Right kidney (tissue), 9 donors: ENCODE measurements at places on chromosomes 1 and 21.

- no peak for DNase-seq
Measured at GRCh38 chr1:195769461-195769860, 838.8 kb downstream of the KCNT2 start.

DNA sequence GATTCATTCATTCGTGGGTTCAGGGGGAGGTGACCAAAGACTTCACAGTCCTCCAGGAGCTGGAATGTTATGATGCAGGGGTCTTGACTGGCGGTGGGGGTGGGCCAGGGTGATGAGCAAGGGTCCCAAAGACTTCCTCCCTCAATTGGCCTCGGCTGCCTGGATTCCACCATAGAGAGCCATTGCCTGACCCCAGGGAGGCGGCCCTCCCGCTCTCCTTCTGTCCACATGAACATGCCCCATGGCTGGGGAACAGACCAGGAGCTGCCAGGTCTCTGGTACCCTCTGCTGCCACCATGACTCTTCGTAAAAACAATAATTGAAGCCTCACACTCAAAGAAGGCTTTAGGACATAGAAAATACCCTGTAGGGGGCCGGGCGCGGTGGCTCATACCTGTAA lies 102.5 kb upstream of the CASZ1 start:
- no peak for DNase-seq

GRCh38 chr1:240294566-240294965 lies 202.9 kb downstream of the FMN2 start:
- no peak for DNase-seq

DNA sequence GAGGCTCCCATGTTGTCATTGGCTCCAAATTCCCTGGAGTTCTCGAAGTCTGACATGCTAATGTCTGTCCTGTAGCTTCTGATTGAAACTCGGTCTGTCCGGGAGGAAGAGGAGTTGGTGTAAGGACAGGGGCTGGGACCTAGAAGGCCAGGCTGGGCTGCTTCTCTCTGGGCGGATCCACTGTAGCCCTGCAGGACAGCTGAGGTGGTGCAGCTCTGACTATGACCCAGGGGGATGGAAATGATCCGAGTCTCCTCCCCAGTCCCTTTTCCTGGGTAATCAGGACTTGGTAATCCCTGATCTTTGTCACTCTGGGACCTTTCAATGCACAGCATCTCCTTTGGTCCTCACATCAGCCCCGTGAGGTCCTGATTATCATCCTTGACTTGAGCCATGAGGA lies 10.0 kb upstream of the FCMR start:
- DNase-seq: no peak

DNA sequence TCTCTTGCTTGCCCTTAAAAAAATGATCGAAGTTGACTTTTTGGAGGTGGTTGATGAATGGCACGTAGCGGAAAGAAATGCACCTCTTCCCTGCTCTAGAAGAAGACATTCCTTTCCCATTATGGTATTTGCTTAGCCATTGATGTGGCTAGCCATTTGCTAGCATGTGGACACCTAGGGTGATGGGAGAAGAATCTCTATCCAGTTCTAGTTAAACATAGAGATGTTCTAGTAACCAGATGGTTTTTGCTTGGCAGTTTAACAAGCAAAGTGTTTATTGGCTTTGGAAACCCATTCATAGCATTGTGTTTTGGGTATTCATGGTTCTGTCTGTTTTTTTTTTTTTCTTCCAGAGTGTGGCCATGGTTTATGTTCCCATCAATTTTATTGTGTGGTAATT lies 78.9 kb downstream of the KCNJ6 start:
- DNase-seq: no peak

GRCh38 chr1:164644268-164644667 lies 85.3 kb downstream of the PBX1 start:
- no peak for DNase-seq

DNA sequence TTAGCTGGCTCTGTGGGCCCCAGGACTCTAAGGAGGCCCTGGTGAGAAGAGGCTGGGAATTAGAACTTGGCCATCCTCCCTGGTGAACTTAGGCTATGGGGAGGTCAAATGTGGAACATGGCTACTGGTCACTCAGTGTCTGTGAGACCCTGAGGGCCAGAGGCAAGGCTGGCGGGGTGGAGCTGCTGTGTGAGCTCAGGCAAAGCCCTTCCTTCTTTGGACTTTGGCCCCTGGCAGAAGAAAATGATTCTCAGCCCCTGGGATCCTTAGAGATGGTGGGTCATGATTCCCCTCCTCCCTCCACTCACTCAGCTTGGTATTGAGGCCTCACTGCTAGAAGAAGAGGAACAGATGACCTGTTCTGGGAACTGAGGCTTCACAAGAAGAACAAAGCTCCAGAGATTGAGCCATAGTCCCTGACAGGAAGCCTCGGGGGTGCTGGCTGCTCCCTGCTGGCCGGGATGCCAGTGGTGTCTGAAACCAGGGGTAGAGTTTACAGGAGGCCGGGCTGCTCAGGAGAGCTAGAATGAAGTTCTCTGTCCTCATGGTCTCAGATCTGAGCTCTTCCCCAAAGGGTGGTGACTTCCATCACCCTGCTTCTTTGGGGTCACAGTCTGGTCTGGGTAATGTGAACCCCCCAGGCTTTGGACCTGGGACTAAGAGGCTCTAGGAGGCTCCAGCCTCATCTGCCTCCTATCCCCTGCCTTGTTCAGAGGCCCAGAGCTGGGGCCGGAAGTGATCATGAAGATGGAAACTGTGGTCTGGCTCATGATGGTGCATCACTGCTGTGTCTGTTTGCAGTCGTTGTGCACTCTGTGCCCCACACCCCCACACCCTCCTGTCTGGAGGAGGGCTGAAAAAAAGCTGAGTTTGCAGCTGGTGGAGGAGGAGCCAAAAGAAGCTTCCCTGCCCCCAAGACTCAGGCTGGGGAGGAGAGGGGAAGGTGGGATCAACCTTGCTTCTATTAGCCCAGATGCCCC lies 905 bp downstream of the BTBD19 start:
- DNase-seq: peak; percentile 49

DNA sequence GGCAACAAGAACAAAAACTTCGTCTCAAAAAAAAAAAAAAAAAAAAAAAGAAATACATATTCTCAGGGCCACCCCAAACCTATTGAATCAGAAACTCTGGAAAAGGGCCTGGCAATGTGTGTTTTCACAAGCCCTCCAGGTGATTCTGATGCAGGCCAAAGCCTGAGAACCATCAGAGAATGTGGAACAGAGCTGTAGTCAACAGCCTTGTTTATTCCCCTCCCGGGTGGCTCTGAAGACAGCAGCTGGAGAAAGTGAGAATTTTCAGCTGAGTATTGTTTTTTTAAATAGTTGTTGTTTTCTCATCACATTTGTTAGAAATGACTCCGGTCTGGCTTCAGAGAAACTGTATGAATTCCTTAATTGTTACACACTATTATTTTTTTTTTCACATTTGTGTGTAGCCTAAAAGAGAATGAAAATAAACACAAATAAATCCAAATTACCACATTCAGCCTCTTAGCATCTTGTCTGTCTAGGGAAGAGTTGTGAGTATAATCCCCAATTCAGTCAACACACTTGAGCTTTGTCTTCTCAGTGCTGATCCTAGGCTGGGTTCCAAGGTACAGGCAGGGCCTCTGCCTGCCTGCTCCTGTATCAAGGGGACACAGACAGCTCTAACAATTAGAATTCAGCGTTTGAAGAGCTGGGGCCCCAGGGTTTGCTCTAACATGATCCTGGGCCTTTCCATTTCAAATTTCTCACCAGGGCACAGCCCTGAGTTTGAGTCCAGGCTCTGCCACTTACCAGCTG lies 6.6 kb upstream of the AZIN2 start:
- DNase-seq: no peak

GRCh38 chr1:53066488-53066887 lies 4.5 kb downstream of the PODN start:
- no peak for DNase-seq

GRCh38 chr1:199132006-199132405 lies 493.2 kb downstream of the PTPRC start:
- DNase-seq: no peak

- no peak for DNase-seq
Measured at GRCh38 chr1:107840725-107841124, 124.3 kb downstream of the VAV3 start.

DNA sequence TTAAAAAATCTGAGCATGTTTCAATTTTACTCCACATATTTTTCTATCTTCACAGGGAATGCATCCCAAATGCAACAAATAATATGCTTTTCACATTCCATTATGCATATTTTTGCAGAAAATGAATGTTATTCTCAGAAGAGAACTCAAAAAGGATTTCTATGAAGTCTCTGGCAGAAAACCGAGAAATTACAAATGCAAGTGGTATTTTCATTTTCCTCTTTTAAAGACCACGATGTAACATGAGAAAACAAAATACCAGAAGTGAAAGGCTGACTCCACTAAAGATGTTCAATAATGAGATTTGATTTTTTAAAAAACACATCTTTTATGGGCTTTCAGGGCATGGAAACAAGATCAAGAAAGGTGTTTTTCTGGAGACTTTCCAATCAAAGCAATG lies 5.0 kb upstream of the PDC start:
- DNase-seq: no peak

- DNase-seq: peak; percentile 26
Measured at GRCh38 chr1:110783292-110783918, 89.5 kb upstream of the CD53 start.

DNA sequence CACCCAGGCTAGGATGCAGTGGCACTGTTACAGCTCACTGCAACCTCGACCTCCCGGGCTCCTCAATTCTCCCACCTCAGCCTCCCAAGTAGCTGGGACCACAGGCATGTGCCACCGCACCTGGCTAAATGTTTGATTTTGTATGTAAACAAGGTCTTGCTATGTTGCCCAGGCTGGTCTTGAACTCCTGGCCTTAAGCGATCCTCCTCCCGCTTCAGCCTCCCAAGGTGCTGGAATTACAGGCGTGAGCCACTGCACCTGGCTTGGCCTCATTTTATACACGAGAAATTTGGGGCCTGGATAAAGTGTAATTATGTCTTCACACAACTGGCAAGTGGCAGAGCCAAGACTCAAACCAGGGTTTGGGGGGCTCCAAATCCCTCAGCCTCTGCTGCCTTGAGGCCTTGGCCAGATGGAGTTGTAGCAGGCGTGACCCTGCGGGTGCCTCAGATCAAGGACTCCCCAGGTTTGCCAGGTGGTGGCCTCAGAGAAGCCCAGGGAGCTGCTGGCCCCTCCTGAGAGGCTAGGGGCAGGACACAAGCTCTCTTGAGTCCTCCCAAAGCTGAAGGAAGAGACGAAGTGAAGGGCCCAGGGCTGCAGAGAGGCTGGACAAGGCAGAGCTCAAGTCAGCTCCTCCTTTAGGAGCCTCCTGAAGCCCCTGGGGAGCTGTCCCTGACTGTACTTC lies 61.7 kb downstream of the MDM4 start:
- DNase-seq: no peak

DNA sequence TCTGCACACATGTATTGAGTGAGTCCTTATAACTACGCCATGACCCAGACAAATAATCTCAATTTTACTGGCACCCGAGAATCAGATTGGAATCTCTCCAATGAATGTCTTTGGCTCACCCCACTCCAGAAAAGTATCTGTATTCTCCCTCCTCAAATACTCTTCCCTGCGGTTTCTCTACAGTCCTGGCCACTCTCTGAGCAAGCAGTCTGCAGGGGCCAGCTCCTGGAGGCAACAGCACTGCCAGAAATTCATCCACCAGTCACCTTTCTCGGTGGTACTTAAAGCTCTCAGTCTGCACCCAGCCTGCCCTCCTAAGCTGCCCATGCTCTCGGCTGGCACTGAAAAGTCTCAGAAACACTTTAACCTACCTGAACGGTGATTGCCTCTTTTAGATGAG lies 16.1 kb upstream of the LYST start:
- no peak for DNase-seq

GRCh38 chr1:154609398-154610380 lies 1.7 kb upstream of the ADAR start:
- peak; percentile 2 for DNase-seq

DNA sequence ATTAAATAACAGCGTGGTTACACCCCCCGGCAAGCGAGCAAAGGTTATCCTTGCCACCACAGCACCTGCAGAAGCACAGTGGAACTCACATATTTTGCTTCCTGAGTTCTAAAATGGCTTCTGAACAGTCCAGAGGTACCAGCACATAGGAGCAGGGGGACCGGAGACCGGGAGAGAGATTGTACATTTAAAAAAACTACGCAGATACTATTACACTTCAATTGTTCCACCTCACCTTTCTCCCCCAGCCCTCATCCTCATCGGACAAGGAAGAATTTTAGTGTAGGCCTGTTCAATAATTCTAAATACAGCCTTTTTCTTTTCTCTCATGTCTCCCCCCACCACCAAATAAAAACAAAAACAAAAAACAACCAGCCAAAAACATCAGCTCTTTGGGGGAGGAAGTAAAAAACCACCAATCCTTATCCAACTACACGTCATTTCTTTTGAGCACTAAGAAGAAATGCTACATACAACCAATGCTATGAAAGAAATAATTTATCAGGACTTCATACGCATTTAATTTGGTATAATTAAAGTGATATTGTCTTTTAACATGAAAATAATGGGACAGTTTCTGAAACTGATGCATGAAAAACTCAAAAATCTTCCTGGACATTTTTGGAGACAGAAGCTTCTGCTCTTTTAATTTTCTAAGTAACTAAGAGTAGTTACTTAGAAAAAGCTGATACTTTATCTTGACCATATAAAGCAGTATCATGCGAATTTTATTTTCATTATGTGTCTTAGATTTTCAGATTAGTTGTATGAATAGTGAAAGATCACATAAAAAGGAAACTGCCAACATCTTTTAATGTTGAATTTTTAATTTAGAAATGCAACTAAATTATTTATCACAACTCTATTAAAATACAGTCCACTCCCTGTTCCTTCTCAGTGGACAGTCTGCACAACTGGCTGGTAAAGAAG lies 9.1 kb downstream of the CDKN2C start:
- DNase-seq: peak; percentile 56

- DNase-seq: no peak
Measured at GRCh38 chr1:162131400-162132321, 62.2 kb downstream of the NOS1AP start.

GRCh38 chr1:161233102-161233501 lies 4.9 kb downstream of the NR1I3 start:
- DNase-seq: no peak

DNA sequence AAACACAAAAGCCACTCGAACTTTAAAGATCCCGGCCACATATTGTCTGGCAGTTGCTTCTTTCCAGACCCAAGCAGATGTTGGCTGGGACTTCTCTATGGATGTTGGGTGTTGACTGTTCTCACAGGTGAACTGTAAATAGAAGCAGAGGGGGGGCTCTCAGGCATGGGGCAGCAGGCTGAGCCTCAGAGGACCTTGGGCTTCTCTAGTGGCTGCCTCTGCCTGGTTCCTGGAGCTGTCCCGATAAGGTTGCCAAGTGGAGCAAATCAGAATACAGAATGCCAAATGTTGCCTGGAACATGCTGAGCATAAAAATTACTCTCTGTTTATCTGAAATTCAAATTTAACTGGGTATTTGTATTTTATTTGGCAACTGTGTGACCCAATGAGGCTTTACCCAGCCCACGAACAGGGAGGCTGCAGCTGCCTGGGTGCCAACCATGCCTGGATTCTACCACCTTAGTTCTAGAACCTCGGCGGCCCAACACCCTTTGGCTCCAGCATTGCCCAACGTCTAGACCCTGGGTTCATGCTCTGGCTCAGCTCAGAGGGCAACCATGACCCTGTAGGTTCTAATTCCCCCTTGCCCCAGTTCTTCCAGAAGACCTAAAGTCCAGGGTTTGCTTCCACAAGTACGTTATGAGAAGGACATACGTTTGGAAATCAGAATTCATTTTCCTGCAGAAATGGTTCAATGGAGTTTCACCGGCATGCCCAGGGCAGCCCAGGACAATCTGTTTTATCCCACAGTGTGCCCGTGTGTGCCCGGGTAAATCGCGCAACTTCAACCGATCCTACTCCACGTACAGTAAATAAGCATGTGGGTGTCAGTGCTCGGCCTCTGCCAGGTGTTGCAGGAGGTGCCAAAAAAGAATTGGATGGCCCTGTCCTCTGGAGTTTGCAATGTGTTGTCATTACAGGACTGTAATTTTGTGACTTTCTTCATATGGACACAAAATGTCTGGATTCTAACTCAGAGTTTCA lies 5.4 kb upstream of the SLC45A1 start:
- DNase-seq: no peak
